Aortic smooth muscle cell (primary cell): ENCODE measurements at places on chromosomes 7 and 10. TPM values are rescaled to one million over a fixed set of nuclear protein-coding genes. Genes with fewer than 3 reads are reported as not detected.

The PRPS1L1 gene
- total RNA-seq: 0.06 and 0.13 TPM in 2 replicates

The HYAL4 gene
- total RNA-seq: not detected in 2 replicates

The ZNF425 gene
- 2.8 TPM in 2 replicates for total RNA-seq

The PTN gene
- 20.6 and 43.0 TPM in 2 replicates for total RNA-seq

The SPDYE2B gene
- not detected in 2 replicates for total RNA-seq

The ACTL6B gene
- not detected in 2 replicates for total RNA-seq

The WBP1L gene
- total RNA-seq: 63.5 and 63.8 TPM in 2 replicates

The TRPV6 gene
- total RNA-seq: under 0.01 and 0.13 TPM in 2 replicates

The SLC18A2 gene
- total RNA-seq: not detected in 2 replicates

The TEX47 gene
- not detected in 2 replicates for total RNA-seq

The ZC3HAV1L gene
- total RNA-seq: 2.6 and 3.8 TPM in 2 replicates

The CTAGE15 gene
- total RNA-seq: 0.06 and 0.13 TPM in 2 replicates

The SFRP4 gene
- total RNA-seq: 13.7 and 35.0 TPM in 2 replicates

The CYP3A4 gene
- total RNA-seq: not detected in 2 replicates

The SPDYE8 gene
- not detected in 2 replicates for total RNA-seq

The ITIH5 gene
- 0.13 and 0.19 TPM in 2 replicates for total RNA-seq

The PSD gene
- total RNA-seq: 0.12 and 0.26 TPM in 2 replicates

The GPR146 gene
- total RNA-seq: 0.68 and 0.79 TPM in 2 replicates

The OGDHL gene
- 0.26 and 0.68 TPM in 2 replicates for total RNA-seq
